ENCODE measurements at places on chromosomes 2 and 18.

DNA sequence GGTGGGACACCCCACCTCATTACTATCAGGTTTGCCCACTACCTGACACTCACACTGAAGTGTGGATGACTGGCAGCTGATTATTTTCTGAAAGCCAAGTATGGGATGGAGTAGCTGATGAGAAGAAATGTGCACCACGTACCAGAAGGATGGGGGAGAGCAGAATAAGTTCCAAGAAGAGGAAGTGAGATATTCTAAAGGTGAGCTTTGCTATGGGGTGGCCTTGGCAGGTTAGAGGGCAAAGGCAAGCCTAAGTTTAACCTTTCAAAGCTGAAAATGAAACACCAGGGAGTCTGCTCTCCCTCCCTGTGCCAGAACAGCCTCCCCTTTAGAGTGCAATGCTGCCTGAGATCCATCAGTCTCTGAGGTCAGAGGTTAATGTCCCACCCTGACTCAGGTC is 196.1 kb upstream of the OSR1 start:
- DNase-seq, result no peak

DNA sequence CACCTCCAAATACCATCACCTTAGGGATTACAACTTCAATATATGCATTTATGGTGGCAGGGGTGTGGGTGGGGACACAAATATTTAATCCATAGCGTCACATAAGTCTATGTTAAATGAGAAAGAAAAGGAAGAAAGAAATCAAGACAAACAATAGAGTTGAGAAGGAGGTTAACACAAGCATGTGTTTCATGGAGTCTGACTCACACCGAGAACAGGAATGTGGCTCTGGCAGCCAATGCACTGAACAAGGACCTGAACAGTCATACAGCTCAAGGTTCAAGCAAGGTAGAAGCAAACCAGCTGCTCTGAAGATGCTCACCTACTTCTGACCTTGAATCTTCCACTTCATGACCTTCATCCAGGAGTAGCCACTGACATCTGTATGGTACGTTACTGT is 36.2 kb upstream of the LPIN1 start:
- no peak for DNase-seq

GRCh38 chr2:113973810-113974209 is 83.9 kb downstream of the ACTR3 start:
- no peak for DNase-seq

- peak; percentile 32 for DNase-seq
These were observed 7.3 kb upstream of the DUSP2 start for GRCh38 chr2:96152304-96153161.

GRCh38 chr18:79697976-79698375 is 18.4 kb downstream of the CTDP1 start:
- DNase-seq, result no peak

DNA sequence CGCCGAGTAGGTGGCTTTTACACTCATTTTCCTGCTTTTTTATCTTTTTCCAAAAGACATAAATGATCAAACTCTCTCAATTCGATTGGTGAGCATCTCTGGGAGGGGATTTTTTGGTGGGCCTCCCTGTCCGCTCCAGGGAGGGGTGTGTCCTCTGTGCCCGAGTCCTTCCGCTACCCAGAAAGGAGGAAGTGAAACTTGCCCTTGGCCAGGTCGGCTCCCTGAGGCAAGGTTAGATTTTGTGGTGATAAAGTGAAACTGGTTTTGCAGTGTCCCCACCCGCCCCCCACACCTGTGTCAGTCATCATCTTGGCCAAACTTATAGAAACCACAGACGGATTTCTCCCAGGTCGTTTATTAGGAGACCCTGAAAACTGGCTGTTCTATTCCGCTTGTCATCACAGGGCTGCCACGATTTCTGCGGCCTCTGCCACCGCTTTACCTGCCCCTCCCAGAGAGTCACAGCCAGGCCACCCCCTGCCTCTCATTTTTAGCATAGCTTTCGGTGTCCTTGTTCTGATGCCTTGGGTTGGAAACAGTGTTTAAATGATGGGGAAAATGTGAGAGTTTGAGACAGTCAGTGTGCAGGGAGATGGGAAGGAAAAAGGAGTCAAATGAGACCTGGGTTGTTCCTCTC is 93.6 kb downstream of the SH3BP4 start:
- no peak for DNase-seq

- no peak for DNase-seq
These were observed 84.2 kb downstream of the SLC8A1 start for GRCh38 chr2:40367652-40368051.

DNA sequence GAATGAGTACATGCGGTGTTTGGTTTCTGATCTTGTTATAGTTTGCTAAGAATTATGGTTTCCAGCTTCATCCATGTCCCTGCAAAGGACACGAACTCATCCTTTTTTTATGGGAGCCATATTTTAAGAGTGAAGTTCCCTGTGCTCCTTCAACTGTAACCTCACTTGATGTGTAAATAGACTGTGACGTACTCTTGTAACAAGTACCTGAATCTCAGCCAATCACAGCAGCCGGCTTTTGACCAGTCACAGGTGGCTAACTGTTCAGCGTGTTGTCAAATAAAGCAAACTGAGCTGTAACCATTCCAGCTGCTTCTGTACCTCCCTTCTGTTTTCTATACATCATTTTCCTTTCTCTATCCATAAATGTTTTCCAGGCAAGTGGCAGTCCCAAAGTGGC is 774.3 kb upstream of the HS6ST1 start:
- DNase-seq, result no peak

DNA sequence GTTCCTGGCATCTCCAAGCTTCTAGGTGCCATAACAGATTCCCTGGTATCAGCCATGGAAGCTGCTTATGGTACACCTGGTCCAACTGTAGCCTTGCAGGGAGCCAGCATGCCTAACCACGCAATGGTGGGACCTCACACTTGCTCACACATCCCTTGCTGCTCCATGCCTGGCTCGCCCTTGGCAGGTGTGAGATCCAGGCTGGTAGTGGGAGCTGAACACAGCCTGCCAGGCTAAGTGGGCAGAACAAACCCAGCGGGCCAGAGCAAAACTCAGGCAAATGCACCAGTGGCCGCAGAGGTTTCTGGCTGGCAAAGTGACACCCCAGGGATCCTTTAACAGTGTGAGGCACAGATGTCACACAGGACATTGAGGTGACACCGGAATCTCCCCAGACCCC is 185.8 kb downstream of the NDUFA10 start:
- DNase-seq, result no peak

DNA sequence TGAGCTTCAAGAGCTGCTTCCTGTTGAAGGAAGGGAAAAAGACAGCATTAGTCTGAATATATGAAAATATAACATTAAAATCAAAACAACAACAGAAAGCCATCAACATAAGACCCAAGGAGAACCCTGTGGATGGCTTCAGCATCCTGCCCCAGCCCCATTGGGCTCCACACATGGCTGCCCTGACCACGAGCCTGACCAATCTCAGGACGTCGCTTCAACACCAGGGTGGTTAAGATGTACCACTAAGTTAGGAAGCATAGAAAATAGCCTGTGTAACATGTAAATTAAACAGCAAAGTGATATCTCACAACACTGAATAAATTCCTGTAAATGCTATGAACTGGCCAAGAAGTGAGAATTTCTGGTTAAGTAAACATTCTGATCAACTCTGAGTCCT is 77.2 kb upstream of the CD226 start:
- DNase-seq, result no peak

DNA sequence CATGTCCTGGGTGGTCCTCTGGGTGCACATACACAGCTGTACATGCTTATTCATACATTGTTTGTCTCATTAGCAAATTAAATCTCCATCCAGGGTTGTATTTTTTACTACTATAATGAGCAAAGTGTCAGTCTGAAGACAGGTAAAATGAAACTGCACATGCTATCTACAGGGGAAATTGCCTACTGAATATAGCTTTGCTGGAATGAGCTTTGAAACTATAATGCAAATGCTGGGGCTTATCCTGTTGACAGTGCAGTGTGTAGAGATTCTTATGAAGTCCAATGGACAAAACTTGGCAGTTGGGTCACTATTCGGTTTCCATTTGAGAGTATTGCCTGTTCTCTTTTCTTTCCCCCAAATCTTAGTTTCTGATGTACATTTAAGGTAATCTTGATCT is 292.8 kb upstream of the LRP1B start:
- no peak for DNase-seq

DNA sequence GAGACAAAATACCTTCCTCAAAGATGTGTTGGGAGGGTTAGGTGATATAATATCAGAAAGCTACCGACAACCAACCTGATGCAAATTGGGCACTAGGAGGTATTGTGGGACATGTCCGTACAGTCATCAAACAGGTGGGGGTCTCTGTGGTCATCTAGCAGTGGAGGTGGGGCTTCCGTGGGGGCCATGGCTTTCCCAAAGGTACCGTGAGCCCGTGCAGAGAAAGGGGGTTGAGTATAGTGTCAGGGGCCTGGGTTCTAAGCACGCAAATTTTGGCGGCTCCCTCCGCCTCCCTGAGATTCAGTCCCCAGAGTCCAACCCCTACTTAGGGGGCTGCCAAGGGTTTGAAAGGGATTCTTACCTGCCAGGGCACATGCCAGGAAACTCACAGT is 32.6 kb downstream of the HJURP start:
- no peak for DNase-seq

DNA sequence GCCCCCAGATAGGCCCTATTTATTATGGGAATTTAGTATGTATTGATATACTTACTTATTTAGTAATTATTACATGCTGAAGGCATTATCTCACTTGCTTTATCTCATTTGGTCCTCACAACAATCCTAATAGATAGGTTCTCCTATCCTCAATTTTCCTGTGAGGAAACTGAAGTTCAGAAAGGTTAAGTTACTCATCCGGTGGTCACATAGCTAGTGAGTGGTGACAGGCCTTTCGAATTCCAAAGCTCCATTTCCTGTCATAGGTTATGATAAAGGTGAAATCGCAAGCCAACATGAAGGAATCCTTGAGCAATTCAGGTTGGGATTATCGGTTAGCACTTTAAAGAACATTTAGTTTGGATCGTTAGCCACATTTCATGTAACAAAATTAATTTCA is 33.3 kb downstream of the NAB1 start:
- no peak for DNase-seq

GRCh38 chr2:234911271-234911670 is 40.5 kb upstream of the SH3BP4 start:
- DNase-seq, result no peak

DNA sequence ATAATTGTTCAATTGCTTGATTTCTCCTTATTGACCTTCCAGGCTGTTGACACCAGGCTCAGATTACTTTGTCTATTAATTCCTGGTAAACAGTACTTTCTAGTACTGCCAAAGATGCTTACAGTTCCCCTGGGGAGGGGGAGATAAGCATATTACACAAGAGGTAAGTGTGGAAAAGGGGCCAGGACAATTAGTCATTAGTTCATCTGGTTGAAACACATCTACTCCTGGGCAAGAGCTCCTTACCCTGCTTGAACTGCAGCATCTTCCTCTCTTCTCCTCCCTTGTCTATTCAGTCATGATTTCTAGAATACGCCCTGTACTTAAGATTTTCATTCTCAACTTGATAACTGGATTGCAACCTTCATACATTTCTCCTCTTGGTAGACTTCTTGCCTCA is 10.4 kb upstream of the SPATS2L start:
- DNase-seq, result no peak

DNA sequence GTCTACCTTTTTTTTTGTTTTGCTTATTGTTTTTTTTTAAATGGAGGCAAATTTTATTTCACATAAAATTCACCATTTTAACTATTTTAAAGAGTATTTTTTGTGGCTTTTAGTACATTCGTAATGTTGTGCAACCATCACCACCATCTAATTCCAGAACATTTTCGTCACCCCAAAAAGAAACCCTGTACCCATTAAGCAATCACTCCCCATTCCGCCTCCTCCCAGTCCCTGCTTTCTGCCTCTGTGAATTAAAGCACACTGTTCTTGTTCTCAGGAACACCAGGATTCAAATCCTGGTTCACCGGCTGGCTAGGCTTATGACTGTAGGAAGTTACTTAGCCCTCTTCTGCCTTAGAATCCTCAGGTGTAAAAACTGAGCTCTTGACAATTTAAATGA is 36.9 kb upstream of the EPAS1 start:
- DNase-seq, result no peak

DNA sequence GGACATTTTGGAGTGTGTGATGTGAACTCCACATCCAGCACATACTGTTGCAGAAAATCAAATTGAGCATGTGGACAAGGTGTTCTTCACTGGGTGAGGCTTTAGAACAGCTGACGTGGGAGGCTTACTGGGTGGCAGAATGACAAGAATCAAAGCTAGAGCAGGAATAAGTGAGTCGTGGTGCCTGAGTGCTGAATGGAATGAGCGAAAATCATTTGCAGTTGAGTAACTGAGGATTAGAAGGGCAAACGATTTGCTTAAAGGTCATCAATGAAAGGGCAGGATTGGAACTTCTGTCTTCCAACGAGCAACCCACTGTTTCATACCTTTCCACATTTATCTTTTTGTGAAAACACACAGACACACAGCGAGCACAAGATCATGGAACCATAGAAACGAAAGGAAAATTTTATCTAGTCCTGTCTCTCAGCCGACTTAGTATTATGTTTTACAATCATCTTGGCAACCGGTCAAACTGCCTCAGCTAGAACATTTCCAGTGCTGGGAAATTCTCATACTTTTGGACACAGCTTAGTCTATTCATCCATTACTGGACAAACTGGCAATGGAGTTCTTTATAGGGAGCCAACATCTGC is 7.2 kb upstream of the DAW1 start:
- DNase-seq, result no peak

DNA sequence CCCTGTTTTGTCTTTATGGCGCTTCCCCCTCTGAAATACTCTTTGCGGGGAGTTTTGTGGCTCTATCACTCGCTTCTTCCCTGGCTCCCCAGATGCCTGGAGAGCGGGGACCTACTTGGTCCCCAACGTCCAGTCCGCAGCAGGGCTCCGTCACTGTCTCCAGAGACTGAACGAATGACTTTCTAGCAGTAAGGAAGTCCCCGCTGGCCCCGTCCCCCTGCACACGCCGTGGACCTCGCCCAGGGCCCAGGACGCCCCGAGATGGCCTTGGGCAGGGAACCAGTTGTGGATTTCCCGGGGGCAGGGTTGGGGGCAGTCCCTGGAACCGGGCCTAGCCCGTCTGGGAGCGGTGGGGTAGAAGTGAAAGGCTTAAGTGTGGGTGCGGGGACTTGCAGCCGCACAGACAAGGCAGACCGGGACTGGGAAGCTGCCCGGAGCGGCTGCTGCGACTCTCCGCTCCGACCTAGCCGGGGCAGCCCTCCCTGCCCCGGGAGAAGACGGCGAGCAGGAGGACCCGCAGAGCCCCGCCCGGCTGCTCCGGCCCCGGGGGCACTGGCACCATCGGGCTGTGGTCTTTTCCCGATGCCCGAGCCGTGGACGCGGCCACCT is 821 bp upstream of the EPHA4 start:
- DNase-seq, result peak; percentile 56

DNA sequence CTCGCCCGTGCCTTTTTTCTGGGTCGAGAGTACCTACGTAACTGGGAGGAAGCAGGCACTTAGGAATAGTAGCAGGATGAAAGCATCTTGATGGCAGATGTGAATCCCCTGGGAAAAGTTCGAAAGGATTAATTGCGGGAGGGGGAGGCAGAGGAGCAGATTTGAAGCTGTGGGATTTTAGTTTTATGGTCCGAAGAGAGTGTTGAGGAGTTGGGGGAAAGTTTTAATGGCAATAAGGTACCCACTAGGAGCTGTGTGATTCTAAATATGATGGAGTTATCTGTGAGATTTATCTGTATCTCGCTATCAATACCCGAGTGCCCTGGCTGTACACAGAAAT is 1.1 kb downstream of the AGFG1 start:
- DNase-seq, result no peak

- no peak for DNase-seq
These were observed 1630.4 kb upstream of the ACVR2A start for GRCh38 chr2:146214394-146214929.
